Fibroblast of lung (primary cell): ENCODE measurements at places on chromosomes 3 and 15.

DNA sequence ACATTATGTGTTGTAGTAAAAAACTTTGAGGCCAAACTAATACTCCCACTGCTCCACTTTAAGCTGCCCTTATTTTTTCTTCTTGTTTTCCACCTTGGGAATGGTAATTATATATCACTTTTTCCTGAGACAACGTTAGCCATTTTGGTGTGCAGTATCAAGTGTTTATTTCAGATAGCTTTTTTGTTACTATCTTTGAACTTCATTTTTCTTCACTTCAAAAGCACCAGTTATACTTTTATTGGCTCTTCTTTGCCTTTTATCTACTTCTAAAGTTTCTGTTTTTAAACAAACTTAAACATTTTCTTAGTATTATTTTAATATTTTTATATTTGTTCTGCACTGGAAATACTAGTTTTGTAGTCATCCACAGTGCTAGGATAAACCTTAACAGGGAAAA, 6.5 kb downstream of the TOPAZ1 start:
- DNase-seq = peak; percentile 2

DNA sequence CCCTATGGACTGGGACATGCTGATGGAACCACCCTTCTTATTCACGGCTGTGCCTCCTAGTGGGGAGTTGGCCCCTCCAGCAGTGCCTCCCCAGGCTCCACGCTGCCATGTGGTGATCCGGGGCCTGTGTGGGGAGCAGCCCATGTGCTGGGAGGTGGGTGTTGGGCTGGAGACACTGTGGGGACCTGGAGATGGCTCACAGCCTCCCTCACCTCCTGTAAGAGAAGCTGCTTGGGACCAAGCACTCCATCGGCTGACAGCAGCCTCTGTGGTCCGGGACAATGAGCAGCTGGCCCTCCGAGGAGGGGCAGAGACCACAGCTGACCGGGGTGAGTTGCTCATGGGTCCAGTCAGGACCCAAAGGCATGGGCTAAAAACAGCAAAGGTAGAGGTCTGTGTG, 9.1 kb downstream of the ALG3 start:
- no peak for DNase-seq

- DNase-seq = no peak
Observed at GRCh38 chr3:32866533-32866932, 48.7 kb downstream of the TRIM71 start.

DNA sequence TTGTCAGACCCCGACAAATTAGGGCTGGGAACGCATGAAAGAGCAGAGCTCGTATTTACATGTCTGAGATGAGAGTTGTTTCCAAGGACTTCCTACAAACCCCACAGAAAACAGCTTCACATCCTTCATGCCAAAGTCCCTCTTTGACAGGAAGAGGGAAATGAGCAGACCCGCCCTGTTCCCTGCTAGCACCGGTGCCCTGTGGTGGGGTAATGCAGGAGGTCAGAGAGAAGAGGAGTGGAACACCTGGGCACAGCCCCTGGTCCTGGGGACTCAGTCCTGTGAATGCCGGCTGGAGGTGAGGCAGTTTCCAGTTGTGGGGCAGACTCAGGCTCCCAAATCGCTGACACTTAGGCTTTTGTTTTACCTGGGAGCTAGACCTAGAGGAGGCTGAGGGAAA, 4.0 kb downstream of the PLA2G4D start:
- no peak for DNase-seq

DNA sequence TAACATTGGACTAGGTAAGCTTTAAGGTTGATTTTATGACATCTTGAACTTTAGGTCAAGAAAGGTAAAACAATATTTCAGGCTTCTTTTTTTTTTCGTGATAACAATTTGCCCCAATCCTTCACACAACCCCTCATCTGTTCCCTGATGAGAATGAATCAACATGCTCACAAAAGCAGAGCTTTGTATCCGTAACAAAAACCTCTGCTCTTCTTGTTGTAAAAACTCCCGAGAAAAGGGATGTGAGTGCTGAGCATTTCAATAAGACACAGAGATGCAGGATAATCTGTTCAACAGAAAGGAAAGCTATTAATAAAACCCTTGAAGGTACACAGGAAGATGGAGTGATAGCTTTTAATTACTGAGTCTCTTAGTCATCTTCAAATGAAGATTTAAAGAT, 94.3 kb downstream of the RAD18 start:
- DNase-seq = no peak

- no peak for DNase-seq
Observed at GRCh38 chr3:133069556-133070286, 31.5 kb downstream of the TMEM108 start.
